Activated CD4-positive, alpha-beta T cell treated with anti-CD3 and anti-CD28 coated beads, Interleukin-2, amount 10 ng/mL, durations not matched to agents 24 days and 14 days (primary cell): ENCODE measurements at places on chromosomes 13 and 19. TPM values are rescaled to one million over a fixed set of nuclear protein-coding genes. Genes with fewer than 3 reads are reported as not detected.

TMEM238 gene
- 9.7 and 11.3 TPM in 2 replicates for total RNA-seq

GRCh38 chr13:20340759-20341171 lies 108.6 kb upstream of the GJB6 start:
- no peak for DNase-seq

DNA sequence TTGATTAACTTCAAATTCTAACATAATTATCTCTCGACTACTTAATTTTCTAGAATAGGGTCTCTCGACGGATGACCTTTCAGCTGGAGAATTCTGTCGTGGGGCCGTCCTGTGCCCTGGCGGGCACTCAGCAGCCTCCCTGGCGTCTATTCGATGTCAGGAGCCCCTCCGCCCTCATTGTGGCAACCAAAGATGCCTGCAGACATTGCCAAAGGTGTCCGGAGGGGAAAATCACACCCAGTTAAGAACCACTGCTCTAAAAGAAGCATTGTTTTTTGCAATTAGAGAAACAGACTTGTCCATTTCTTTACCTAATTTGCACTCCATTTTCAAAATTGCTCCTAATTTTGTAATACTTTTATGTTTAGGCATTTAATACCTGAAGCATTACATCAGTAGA lies 79.2 kb upstream of the ARHGEF7 start:
- DNase-seq: no peak

KLK3 gene
- total RNA-seq: not detected in 2 replicates

- DNase-seq: no peak
Observed at GRCh38 chr19:42498169-42498757, 30.0 kb downstream of the CEACAM1 start.

DNA sequence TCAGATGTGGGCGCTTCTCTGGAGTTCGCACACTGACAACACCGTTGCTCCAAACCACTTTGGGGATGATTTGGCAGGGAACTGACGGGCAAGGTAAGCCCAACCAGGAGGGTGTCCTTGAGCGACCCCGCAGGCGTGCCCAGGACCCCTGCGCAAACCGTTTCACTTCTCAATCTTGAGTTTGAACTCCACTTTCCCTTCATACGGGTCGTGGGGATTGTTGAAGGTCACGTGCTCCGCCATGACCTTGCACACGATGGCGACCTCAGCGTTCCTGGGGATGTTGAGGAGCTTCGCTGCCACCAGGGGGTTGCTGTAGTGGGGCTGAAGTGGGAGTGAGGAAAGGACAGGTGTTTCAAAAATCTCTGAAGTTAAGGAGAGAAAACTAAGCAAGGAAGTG lies 8.8 kb downstream of the ATP4B start:
- no peak for DNase-seq

DNA sequence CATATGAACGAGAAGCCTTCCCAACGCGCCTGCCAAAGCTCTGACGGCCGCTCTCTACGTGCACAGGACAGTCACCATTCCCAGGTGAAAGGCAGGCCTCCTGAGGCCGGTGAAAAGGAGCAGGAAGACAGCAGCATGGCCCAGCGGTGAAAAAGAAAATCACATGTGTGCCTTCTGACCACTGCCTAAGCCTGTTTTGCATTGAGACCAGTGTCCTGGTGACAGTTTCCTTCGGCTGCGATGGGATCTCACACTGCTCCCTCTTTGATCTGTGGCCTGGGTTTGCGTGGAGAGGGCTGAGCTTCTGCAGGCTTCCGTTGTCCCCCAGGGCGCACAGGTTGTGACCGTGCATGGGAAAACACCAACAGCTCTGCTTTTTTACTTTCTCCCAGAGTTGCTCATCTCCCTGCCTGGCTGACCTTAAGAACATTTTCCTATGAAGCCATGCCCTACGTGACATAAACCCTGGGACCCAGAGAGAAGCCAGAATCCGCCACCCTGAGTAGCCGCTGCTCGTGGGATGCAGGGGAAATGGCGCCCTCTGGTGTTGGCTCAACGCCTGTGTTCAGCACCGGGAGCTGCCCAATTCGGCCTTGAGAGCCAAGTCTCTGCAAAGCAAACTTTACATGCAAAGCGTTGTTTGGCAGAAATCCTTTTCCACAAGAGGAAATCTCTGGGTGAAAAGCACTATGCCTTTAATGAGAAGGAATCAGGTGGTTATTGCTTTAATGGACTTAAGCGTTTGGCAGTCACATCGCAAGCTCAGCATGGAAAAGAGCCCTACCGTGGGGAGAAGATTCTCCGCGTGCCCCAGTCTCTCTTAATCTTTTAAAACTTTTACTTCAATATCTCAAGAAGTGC lies 112.2 kb upstream of the GPR12 start:
- peak; percentile 84 for DNase-seq

GRCh38 chr19:12974301-12975220 lies 5.2 kb downstream of the DAND5 start:
- no peak for DNase-seq

CATSPERD gene
- total RNA-seq: not detected in 2 replicates

DNA sequence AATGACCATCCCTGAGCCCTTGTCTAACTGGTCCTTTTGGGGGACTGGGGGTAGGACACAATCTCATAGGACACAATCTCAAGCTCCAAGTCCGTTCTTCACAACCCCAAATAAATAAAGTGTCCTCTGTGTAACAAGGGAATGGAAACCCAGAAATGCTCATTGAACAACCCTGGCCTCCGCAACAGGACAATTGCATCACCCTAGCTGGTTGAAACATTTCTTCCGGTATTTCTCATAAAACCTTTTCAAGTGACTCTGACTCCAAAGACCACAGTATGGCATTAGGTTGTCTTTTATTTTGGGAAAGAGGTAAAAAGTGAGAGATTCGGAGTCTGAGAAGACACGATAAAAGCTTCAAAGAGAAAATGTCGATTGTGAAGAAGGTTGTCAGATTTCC lies 186.6 kb downstream of the ZNF536 start:
- no peak for DNase-seq

DNA sequence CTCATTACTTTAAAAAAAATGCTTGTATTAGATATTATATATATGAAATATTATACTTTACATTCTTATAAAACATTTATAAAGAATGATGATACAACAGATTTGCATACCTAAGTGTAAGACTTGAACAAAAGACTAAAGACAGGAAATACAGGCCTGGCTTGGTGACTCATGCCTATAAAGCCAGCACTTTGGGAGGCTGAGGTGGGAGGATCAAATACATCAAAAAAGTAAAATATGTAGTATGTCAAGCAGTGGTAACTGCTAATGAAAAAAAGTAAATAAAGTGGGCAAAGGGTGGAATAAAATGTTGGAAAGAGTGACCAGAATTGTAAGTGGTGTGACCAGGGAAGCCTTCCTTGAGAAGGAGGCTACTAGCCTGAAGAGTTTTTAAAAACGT lies 133.7 kb downstream of the GGACT start:
- DNase-seq: no peak

ZNF426 gene
- total RNA-seq: 9.7 and 10.9 TPM in 2 replicates

CEACAM8 gene
- not detected in 2 replicates for total RNA-seq
